ENCODE measurements at places on chromosomes 4 and X.

- peak; percentile 16 for DNase-seq
Observed at GRCh38 chr4:138870737-138871554, 144.6 kb upstream of the NOCT start.

DNA sequence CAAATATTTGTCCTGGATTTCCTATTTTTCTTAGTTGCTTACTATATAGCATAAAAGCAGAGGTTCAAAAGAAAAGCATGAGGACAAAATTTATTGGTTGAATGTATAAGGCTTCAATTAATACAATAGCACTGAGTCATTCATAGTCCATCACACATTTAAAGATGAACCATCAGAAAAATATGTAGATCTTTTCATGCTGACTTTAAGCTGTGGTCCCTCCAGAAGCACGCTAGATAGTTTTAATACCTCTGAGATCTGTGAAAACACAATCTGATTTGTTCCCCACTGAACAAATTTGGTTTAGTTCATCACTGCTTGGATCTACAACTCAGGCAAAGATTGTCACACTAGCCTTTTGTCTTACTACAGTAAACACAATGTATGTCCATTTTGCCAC lies 377.2 kb upstream of the ANXA10 start:
- DNase-seq: peak; percentile 26

- DNase-seq: no peak
Observed at GRCh38 chr4:78552389-78553042, 946 bp downstream of the ANXA3 start.

DNA sequence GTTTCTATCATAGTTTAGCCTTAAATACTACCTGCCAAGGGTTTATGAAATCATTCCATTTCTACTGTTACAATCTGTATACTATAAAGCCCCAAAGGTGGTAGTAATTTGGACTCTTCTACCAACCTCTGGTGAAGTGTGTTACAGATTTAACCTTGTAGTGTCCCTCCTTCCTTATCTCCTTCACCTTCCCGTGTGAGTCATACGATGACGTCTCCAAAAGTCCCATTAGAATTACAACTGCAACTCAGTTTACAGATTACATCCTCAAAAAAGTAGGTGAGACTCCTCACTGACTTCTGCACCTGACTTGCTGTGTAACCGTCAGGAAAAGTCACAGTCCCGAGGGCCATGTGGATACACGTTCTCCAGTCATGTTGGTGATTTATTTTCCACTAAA lies 219.0 kb downstream of the DCTD start:
- DNase-seq: no peak

DNA sequence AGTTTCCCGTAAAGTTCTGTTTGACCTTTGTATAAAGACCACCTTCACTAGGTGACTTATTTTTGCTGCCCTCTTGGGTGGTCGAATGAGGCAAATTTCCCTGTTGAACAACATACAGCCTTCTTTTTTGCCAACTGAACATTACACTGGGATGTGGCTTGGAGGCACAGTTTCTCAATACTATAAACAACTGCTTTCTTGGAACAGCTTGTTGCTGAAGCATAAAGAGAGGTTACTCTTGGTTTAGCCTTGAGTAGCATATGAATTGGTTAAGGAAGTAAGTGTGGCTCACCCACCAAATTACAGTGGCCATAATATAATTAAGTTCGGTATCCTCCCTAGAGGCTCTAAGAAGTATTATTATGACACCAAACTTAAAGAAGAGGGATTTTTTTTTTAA lies 40.0 kb downstream of the HHIP start:
- no peak for DNase-seq

DNA sequence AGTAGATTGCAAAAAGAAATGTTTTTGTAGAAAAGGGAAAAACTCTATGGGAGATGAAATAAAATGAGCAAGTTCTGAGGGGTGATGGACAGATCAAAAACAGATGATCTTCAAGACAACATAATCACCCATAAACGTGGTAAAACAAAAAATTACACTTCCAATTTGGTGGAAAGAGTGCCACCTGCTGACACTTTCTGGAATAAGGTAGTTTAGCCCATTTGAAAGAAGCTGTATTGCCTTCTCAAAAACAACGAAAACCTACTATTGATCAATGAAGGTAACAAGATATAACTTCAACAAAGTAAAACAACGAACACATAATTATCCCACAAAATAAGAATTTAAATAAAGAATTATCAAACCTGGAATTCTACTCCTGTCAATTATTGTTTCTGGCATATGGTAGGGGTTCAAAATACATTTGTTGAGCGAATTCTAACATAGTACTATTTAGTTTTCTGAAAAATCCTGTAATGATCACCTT lies 2.5 kb downstream of the COQ2 start:
- no peak for DNase-seq

- no peak for DNase-seq
Observed at GRCh38 chr4:149886786-149887490, 71.3 kb upstream of the IQCM start.

Measured in AG04449 (cell line).